Fibroblast of lung (primary cell): ENCODE measurements at places on chromosomes 7 and 10. TPM values are rescaled to one million over a fixed set of nuclear protein-coding genes. Genes with fewer than 3 reads are reported as not detected.
A peak's percentile ranks its signal among the peaks of the same experiment; 100 is the strongest.

- no peaks in the 10 kb centered on the region for H3K36me3 ChIP-seq
- H3K4me1 ChIP-seq: peaks cover 4% of the 10 kb centered on the region
- H3K4me3 ChIP-seq: no peak overlapping the region
Measured at GRCh38 chr7:36227223-36227622, 74.2 kb downstream of the EEPD1 start.

Gene SORCS3
- not detected in 2 replicates for total RNA-seq

Gene LRRD1
- under 0.01 and 0.17 TPM in 2 replicates for total RNA-seq

DNA sequence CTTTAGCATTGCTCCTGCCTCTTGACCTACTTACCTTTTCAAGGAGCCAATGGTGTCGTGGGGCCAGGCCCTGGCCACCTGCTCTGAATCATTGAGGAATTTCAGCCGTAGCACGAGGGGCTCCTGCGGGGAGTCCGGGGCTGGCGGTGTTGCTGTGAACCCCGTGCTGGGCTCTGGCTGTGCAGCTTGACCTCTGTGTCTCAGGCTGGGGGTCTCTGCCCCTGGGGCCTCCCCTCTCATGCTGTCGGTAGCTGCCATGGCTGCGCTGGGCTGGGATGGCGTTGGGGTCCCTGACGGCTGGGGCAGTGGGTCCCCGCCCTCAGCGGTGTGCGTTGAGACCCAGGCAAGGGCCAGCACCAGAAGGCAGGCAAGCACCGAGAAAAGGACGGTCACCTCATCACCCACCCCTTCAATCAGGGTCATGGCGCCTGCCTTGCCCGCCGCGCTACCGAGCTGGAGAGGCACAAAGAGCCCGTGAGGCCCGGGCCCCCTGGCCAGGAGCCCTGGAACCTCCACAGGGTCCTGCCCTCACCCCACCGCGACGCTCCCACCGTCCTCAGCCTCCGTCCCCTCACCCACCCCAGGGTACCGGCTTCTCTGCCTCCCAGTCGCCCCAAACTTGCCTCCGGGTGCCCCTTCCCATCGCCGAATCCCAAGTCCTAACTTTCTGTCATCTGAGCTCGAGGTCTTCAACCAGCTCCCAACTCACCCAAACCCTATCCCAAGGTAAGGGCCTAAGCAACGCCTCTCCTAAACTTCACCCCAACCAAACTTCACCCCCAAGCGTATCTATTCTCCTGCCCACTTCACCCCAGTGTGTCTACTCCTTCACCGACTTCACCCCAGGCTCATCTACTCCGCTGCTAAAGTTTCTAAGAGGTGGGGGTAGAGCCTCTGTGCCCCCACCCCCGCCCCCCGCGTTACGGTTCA, 887 bp downstream of the TMUB1 start:
- H3K4me3 ChIP-seq: peak overlapping the region; percentile 77
- H3K27me3 ChIP-seq: no peaks in the 10 kb centered on the region
- H3K4me1 ChIP-seq: peaks cover 28% of the 10 kb centered on the region
- H3K27ac ChIP-seq: peak overlapping the region; percentile 91
- peaks cover 9% of the 10 kb centered on the region for H3K36me3 ChIP-seq

Gene PUS7
- total RNA-seq: 8.8 and 14.9 TPM in 2 replicates

DNA sequence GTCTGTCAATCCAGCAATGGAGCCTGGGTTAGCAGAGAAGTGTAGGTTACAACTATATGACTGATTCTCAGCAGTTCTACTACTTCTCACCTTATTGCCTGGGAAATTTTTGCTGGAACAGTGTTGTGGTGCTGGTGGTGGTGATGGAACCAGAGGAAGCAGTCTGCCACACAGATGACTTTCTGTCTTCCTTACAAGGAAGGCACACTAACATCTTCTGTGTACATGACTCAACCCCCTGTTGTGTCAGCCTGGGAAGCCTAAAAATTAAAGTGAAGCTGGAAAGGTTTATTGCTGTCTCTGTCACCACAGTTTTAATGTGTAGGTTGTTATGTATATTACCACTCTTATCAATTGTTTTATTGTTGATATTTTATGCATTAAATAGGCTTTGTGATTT, 40.3 kb downstream of the ANKRD7 start:
- DNase-seq: no peak
- no peak overlapping the region for H3K27ac ChIP-seq
- H3K4me1 ChIP-seq: no peaks in the 10 kb centered on the region
- no peaks in the 10 kb centered on the region for H3K36me3 ChIP-seq

Gene NUP205
- total RNA-seq: 31.3 and 36.7 TPM in 2 replicates

Gene BBS9
- total RNA-seq: 26.9 and 27.2 TPM in 2 replicates

Gene KCNH2
- total RNA-seq: 6.1 and 6.2 TPM in 2 replicates

Gene MDFIC
- total RNA-seq: 41.6 and 67.4 TPM in 2 replicates

GRCh38 chr10:86798611-86799010, 42.2 kb downstream of the BMPR1A start:
- H3K27me3 ChIP-seq: no peaks in the 10 kb centered on the region
- peak; percentile 41 for DNase-seq
- no peaks in the 10 kb centered on the region for H3K36me3 ChIP-seq
- H3K27ac ChIP-seq: no peak overlapping the region
- no peaks in the 10 kb centered on the region for H3K4me1 ChIP-seq

DNA sequence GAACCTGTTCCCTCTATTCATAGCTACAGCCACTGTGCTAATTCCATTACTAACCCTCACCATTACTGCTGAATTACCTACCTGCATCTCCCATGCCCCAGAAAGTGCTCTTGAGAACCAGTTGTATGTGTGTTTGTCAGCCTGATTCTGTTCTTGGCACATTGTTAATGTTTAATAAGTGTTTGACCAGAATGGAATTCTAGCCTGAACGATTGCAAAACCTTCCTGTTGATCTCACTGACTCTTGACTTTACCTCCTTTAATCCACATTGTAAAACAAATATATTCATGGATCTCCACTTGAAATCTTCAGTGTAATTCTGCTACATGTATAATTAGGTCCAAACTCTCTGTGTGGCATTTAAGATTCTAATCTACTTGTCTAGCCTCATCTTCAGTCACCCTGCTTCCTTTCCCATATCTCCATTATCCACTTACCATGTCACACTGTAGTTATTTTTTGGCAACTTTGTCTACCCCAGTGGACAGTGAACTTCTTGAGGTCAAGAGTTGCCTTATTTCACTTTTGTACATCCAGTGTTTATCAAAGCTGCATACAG, 4.9 kb downstream of the ZNF277 start:
- no peaks in the 10 kb centered on the region for H3K36me3 ChIP-seq
- no peak overlapping the region for H3K4me3 ChIP-seq
- peaks cover 2% of the 10 kb centered on the region for H3K4me1 ChIP-seq
- H3K27ac ChIP-seq: no peak overlapping the region
- H3K27me3 ChIP-seq: no peaks in the 10 kb centered on the region

DNA sequence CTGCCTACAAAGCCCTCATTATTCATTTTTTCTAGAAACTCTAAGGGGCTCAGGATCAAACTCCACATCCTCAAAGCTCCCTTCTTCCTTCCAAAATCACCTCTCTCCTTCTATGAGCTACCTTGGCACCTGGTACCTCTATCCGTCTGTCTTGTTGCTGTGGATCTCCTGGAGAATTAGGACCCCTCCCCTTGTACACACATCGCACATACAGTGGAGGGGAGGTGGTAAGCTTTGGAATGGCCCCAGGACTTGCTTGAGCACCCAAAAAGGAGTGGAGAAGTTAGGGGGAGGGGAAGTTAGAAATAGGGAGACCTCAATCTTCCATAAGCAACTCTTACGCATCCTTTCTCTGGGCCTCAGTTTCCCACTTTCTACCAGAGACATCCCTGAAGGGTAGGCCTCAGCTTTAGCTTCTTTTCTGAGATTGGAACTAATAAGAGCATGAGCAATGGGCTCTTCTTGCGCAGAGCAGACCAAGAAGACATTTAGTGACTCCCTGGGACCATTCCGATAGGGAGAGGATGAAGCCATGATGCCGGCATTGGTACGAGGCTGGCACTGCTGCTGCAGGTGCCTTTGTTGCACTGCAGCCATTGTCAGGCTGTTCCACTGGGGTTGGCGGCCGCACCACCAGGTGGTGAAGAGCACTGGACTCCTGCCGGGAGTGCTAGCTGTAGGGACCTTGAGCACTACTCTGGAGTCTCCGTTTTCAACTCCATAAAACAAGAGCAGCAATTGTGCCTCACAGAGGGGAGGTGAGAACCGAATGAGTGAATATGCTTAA, 4.5 kb downstream of the CYP26C1 start:
- H3K27ac ChIP-seq: no peak overlapping the region
- no peaks in the 10 kb centered on the region for H3K36me3 ChIP-seq
- no peak for DNase-seq
- H3K27me3 ChIP-seq: peaks cover 75% of the 10 kb centered on the region
- no peaks in the 10 kb centered on the region for H3K4me1 ChIP-seq

DNA sequence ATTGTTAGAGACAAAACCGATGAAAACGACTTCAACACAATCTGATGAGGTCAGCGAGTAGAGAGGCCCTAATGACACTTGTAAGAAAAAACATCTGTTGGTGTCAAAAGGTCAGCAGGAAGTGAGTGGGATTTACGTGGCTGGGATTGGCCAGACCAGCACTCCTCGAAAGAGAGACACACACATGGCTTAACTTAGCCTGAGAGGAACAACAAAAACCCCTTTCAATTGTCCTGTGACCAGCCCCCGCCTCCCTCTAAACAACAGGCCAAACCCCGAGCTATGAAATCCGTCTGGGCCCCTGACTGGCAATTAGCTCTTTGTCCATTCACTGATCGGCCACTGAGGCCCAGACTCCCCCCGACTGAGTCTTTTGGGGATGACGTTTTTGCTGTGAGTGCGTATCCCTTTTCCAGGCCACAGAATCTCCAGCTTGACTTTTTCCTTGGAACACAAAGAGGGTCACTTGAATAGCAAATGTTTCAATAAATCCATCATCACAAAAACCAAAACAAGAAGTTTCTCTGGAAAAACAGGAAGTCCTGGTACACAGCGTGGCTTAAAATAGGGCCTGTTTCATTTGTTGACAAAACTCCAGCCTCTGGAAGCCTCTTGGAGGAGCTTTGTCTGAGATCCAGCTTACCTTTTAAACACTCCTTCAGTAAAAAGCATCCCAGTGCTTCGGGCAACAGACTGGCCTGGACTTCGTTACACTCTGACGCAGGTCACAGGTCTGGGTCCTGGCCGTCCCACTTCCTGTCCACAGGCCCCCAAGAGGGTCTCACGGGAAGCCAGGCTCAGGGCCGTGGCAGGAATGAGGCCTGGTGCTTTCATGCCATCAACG, 103.0 kb downstream of the CTBP2 start:
- DNase-seq: peak; percentile 99
- no peaks in the 10 kb centered on the region for H3K36me3 ChIP-seq

Gene ZMIZ1
- total RNA-seq: 20.0 and 30.6 TPM in 2 replicates

- H3K36me3 ChIP-seq: no peaks in the 10 kb centered on the region
- DNase-seq: no peak
- H3K4me1 ChIP-seq: no peaks in the 10 kb centered on the region
- no peaks in the 10 kb centered on the region for H3K27me3 ChIP-seq
- H3K4me3 ChIP-seq: no peak overlapping the region
- H3K27ac ChIP-seq: no peak overlapping the region
Measured at GRCh38 chr7:24763303-24763901, 6.1 kb upstream of the GSDME start.

DNA sequence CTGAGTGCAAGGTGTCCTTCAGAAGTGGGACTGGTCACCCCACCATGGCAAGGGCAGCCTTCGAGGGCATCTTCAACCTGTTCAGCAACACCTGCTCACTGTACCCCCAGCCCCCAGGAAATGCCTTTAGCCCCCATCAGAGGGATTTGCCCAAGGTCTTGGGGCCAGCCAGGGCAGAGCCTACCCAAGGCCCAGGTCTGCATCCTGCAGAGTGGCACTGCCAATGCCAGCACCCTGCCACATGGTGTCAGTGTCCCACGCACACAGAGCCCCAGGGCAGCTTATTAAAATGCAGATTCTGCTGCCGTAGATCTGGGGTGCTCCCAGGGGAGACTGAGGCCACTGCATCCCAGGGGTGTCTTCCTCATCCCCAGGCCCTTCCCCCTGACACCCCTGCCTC, 106.2 kb upstream of the KCTD7 start:
- no peaks in the 10 kb centered on the region for H3K27me3 ChIP-seq
- H3K27ac ChIP-seq: no peak overlapping the region
- DNase-seq: no peak
- H3K36me3 ChIP-seq: no peaks in the 10 kb centered on the region
- H3K4me3 ChIP-seq: no peak overlapping the region
- no peaks in the 10 kb centered on the region for H3K4me1 ChIP-seq

Gene SLC13A1
- not detected in 2 replicates for total RNA-seq

DNA sequence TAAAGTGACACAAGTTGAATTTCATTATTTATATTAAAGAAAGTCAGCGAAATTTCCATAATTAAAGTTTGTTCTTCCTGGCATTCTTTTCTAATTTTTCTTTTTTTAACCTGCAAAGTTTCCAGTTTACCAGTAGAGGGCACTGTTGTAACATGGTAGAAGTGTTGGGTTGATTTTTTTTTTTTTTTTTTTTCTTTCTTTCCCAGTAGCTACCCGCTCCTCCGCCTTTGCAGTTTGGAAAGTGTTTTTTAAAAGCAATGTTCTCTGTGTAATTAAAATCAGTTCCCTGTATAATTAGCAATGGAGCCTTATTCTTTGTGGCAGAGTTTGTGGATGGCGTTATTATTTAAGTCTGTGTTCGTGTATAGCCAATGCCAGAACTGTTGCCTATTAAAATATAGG, 53.7 kb downstream of the TAF3 start:
- H3K27me3 ChIP-seq: no peaks in the 10 kb centered on the region
- H3K27ac ChIP-seq: no peak overlapping the region
- DNase-seq: no peak
- H3K36me3 ChIP-seq: no peaks in the 10 kb centered on the region
- H3K4me1 ChIP-seq: no peaks in the 10 kb centered on the region
- H3K4me3 ChIP-seq: peak overlapping the region; percentile 52

- no peak overlapping the region for H3K27ac ChIP-seq
- H3K4me3 ChIP-seq: no peak overlapping the region
- no peaks in the 10 kb centered on the region for H3K27me3 ChIP-seq
- DNase-seq: peak; percentile 84
- no peaks in the 10 kb centered on the region for H3K36me3 ChIP-seq
Measured at GRCh38 chr10:77965294-77965693, 38.7 kb upstream of the DLG5 start.

Gene FAM25A
- total RNA-seq: not detected in 2 replicates

- DNase-seq: no peak
- no peaks in the 10 kb centered on the region for H3K36me3 ChIP-seq
- no peak overlapping the region for H3K27ac ChIP-seq
- no peak overlapping the region for H3K4me3 ChIP-seq
- no peaks in the 10 kb centered on the region for H3K27me3 ChIP-seq
Measured at GRCh38 chr10:129046962-129047361, 420.1 kb upstream of the MGMT start.

- no peaks in the 10 kb centered on the region for H3K27me3 ChIP-seq
- no peaks in the 10 kb centered on the region for H3K36me3 ChIP-seq
- DNase-seq: no peak
- H3K4me3 ChIP-seq: no peak overlapping the region
- H3K27ac ChIP-seq: no peak overlapping the region
Measured at GRCh38 chr7:34177476-34177875, 272.1 kb downstream of the BMPER start.

Gene NEURL1
- under 0.01 TPM in 1 of 2 replicates, not detected in the other for total RNA-seq

Gene DOCK1
- total RNA-seq: 74.7 and 91.0 TPM in 2 replicates

Gene WIPF3
- total RNA-seq: under 0.01 and 0.33 TPM in 2 replicates
